ENCODE measurements at places on chromosomes 4 and X. TPM values are rescaled to one million over a fixed set of nuclear protein-coding genes. Genes with fewer than 3 reads are reported as not detected.
A peak's percentile ranks its signal among the peaks of the same experiment; 100 is the strongest.

DNA sequence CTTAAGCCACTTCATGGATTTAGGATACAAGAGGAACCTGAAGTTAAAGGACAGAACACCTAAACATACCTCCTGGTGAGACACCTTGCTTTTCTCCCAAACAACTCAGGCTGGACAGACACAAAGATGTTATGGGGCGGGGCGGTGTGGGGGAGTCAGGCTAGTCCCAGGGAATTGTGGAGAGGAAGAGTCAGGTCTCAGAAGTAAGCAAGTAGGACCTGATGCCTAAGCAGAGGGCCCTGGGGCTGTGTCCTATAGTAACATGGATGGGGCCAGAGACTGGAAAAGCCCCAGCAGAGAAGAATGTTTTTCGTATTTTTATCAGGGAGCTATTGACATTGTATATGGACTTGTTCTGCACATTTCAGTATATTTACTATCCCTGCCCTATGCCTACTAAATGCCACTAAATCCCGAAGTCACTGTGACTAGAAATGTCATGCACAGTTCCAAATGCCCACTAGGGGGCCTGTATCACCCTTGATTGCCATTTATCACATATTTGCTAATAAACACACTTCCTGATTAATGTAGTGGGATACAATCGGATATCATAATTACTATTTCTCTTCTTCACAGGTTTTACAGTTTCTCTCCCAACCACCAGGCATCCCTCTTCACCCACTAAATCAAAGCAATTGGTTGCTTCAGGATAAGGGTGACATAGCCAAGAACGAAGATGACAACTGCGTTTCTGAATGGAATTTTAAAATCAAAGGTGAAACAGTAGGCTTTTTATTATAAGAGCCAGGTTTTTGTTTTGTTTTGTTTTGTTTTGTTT lies 23.8 kb upstream of the ARHGAP10 start:
- no peak overlapping the region for H3K4me3 ChIP-seq
- no peak overlapping the region for H3K27ac ChIP-seq
- peaks cover 4% of the 10 kb centered on the region for H3K27me3 ChIP-seq
- H3K36me3 ChIP-seq: no peaks in the 10 kb centered on the region

DNA sequence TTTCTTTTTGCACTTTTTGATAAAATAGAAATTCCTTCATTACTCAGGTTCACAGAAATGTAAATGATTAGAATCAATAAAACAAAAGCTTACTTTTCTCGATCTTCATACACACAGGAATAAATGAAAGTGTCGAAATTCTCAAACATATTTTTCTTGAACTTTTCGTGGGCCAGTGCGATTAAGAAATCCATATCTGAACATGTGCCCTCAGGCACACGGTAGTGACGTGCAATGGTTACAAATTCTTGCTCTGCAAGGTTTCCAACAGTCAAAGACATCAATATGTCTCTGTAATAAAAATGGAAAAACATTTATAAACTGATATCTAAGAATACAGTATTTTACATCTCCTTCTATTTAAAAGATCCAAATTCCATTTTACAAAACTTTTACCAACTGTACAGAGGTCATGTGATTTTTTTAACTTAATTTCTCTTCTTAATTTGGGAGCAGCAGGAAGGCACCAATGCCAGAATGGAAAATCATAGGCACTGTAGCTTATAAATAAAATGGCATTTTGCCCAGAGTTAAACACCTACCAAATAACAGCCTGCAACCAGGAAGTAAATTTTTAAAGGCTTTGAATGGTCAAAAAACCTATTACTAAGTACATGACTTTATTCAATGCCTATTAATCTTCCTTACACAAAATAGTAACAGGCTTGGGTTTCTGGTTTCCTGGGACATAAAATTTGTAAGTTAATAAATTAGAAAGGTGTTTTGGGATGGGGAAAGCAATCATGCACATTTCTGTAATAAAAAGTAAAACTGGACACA lies 165.0 kb downstream of the EFHC2 start:
- H3K4me1 ChIP-seq: no peaks in the 10 kb centered on the region
- H3K27ac ChIP-seq: no peak overlapping the region
- H3K4me3 ChIP-seq: no peak overlapping the region

DNA sequence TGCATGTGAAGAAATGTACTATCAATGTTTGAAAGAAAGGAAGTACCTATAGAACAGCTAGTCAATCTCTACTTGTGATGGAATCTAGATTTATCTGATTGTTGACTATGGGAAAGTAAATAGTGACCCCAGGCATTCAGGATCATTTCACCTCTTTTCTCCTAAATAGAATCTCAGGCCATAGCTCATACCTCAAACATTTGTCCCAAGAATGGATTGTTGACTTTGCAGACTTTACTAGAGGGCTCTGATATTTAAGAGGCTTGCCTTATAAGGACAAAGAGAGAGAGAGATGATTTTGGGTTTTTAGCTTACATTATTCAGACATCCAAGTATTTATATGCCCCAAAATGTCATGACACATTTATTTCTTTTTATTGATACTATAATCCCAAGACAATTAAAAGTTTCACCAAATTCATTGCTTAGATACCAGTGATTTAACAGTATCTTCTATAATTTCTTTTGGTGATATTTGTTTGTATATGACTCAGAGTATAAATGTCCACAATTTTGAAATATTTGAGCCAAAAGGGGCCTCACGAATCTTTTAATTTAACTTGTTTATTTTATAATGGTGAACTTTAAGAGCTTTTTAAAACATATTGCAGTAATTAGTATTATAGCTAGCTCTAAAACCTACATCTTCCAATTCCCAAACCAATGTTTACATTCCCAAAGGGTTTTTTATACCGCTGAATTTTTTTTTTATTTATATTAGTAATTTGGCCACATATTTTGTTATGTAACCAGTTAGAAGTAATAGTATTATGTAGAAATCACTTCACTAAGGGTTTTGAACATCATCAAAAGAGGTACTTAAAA lies 614.1 kb downstream of the PCDH7 start:
- H3K27me3 ChIP-seq: no peaks in the 10 kb centered on the region
- H3K27ac ChIP-seq: no peak overlapping the region
- no peaks in the 10 kb centered on the region for H3K4me1 ChIP-seq
- H3K36me3 ChIP-seq: no peaks in the 10 kb centered on the region

DNA sequence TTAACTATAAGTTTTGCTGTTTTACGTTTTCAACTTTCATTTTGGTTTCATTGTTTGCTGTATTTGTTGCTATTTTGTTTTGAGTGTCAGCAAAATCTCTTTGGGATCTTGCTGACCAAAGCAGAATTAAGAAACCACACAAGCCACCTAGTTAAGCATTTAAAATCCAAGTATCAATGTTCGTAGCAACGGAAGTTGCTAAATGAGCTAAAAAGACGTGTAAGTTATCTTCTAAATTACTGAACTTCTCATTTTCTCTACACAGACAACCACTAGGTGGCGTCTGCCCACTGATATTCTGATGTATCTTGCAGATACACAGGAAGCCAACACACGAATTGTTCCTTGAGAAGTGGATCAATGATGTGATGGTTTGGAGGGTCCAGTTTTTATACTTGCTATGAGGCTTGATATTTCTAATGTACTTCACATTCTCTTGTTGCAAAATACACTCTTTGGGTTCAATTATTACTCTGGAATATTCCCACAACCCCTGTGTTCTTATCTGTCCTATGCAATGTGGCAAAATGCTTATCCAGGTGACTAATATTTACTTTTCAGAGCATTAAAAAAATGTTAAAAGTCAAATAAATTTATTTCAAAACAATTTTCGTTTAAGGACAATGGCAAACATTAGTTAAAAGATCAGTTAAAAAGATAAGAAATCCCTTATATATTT lies 250.5 kb downstream of the TECRL start:
- peak; percentile 32 for DNase-seq
- no peaks in the 10 kb centered on the region for H3K27me3 ChIP-seq
- no peak overlapping the region for H3K4me3 ChIP-seq
- no peaks in the 10 kb centered on the region for H3K4me1 ChIP-seq
- H3K27ac ChIP-seq: no peak overlapping the region

DNA sequence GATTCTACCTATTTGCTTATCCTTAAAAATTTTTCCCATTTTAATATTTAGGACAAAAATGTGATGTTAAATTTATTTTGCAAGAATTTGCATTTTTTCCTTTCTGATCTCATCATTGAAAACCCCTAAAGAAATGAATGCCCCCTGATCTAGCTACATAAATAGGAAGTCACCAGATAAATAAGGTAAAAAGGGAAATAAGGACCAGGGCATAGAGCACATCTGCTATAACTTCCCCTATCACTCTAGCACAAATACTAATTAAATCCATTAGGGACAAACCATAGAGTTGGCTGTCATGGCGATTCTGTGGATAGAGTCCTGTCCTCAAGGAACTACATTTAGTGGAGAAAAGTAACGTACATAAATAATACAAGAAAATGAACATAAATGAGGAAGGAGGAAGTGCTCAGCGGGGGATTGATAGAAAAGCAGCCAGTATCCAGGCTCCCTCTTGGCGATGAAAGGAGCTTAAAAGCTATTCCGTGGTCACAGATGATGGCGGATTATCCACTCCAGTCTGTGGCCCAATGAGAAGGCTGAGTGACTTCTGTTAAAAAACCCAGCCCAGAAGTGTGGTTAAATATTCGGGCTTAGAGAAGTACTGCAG lies 76.9 kb upstream of the RPL34 start:
- no peak for DNase-seq
- H3K4me3 ChIP-seq: no peak overlapping the region
- peaks cover 2% of the 10 kb centered on the region for H3K27me3 ChIP-seq

Gene SSX2
- not detected for total RNA-seq

DNA sequence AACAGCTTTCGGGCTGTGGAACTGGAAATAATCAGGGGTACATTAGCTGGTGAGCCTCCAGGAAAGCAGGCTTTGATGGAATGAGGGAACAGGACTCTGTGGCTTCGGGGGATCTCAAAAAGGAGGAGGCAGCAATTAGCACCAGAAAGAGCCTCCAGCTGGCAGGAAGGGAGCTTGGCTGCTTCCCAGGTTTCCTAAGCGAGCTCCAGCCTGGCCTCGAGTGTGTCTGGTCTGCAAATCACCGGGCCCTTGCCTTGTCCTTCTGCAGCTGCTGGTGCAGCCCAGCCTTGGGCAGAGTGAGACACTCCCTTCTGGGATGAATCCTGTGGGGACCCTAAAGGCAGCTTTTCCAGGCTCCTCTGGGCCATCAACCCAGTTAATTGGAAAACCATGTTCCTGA lies 10.7 kb upstream of the PDHA1 start:
- no peaks in the 10 kb centered on the region for H3K4me1 ChIP-seq
- H3K36me3 ChIP-seq: no peaks in the 10 kb centered on the region
- H3K27ac ChIP-seq: no peak overlapping the region
- DNase-seq: no peak

- no peak overlapping the region for H3K27ac ChIP-seq
- H3K4me3 ChIP-seq: no peak overlapping the region
- no peaks in the 10 kb centered on the region for H3K4me1 ChIP-seq
- DNase-seq: no peak
These were observed 310.2 kb downstream of the ASMT start for GRCh38 chrX:1925053-1925481.

DNA sequence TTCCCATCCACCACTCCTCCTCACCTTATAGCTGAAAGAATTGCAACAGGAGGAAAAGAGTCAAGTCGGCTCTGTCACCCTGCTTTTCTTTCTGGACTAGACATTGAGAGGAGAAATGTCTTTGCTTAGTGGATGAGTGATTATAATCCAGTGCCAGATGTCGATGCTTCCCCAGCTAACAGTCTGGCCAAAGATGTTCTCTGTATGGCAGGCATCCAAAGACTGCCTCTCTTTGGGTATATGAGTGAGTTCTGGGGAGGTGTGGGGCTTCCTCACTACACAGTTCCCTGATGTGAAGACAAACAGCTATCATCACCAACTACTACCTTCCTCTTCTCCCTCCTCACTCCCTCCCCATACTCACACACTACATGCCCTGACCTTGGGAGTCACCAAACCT lies 90.9 kb downstream of the COMMD8 start:
- no peaks in the 10 kb centered on the region for H3K4me1 ChIP-seq
- DNase-seq: no peak
- H3K4me3 ChIP-seq: no peak overlapping the region
- H3K27ac ChIP-seq: peak overlapping the region; percentile 52

Gene STK26
- 57.1 TPM for total RNA-seq

DNA sequence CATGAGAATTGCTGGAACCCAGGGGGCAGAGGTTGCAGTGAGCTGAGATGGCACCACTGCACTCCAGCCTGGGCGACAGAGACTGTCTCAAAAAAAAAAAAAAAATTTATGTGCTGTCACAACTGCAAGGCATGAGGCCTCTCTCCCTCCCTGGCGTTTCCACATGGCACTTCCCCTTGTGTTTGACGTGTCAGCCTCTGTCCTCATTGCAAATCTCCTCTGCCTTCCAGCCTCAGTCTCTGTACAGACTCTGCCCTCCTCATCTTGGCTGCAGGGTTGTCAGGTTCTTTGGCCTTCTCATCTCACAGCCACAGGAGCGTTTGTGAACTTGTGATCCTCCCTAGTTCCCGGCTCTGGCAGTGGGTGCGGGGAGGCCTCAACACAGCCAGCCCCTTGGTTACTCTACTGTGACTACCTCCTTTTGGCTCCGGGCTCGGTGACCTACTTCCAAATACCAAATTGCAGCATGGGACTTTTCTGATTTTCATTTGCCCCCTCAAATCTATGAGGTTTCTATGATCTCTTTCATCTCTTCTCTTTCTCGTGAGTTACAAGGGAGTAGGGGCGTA lies 250.0 kb downstream of the CBR4 start:
- H3K27me3 ChIP-seq: peaks cover 9% of the 10 kb centered on the region
- no peak for DNase-seq
- peaks cover 28% of the 10 kb centered on the region for H3K4me1 ChIP-seq

- no peak for DNase-seq
- no peak overlapping the region for H3K4me3 ChIP-seq
- H3K4me1 ChIP-seq: no peaks in the 10 kb centered on the region
- H3K27me3 ChIP-seq: no peaks in the 10 kb centered on the region
These were observed 67.0 kb downstream of the NHS start for GRCh38 chrX:17441965-17442364.

Gene SPON2
- total RNA-seq: 12.1 TPM

DNA sequence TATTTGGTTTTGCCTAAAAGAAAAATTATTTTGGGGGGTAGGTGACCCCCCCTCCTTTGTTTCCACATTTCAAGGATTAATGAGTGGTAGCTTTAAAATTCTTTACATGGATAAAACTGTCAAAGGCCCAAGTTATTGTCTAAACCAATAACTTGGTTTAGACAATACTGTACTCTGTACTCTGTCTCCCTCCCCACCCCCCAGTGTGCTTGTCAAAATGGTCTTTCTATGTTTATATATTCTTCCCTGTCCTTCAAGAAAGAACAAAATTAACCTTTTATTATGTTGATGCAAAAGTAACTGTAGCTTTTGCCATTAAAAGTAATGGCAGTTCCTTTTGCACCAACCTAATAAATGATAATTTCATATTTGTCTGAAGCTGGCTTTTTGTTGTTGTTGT lies 9.5 kb upstream of the RGN start:
- no peaks in the 10 kb centered on the region for H3K27me3 ChIP-seq
- H3K4me3 ChIP-seq: no peak overlapping the region
- H3K4me1 ChIP-seq: no peaks in the 10 kb centered on the region
- no peaks in the 10 kb centered on the region for H3K36me3 ChIP-seq
- H3K27ac ChIP-seq: no peak overlapping the region
- DNase-seq: no peak

Gene SMIM10L2A
- 1.3 TPM for total RNA-seq

GRCh38 chrX:5549512-5549911 lies 679.2 kb downstream of the NLGN4X start:
- DNase-seq: no peak
- H3K27me3 ChIP-seq: no peaks in the 10 kb centered on the region
- no peaks in the 10 kb centered on the region for H3K4me1 ChIP-seq
- no peak overlapping the region for H3K4me3 ChIP-seq
- H3K27ac ChIP-seq: no peak overlapping the region

All from activated T-helper 1 cell treated with anti-CD3 and anti-CD28 coated beads, Interleukin-12 subunit alpha, Interleukin-12 subunit beta, Interleukin-2, Interleukin-4 antibody, amounts not matched to agents 30 ng/mL and 10 ng/mL and 1 ng/mL, durations not matched to agents 14 hours and 24 hours and 36 hours (primary cell).